Memory B cell (primary cell): ENCODE measurements at places on chromosomes 2 and 18.

GRCh38 chr2:53268086-53268485 lies 499.5 kb upstream of the CHAC2 start:
- DNase-seq = no peak

- peak; percentile 87 for DNase-seq
These were observed at the start of gene ACYP2 for GRCh38 chr2:54115284-54116137. Gene ACYP2, plus strand, starts transcription at chr2:54115615.

DNA sequence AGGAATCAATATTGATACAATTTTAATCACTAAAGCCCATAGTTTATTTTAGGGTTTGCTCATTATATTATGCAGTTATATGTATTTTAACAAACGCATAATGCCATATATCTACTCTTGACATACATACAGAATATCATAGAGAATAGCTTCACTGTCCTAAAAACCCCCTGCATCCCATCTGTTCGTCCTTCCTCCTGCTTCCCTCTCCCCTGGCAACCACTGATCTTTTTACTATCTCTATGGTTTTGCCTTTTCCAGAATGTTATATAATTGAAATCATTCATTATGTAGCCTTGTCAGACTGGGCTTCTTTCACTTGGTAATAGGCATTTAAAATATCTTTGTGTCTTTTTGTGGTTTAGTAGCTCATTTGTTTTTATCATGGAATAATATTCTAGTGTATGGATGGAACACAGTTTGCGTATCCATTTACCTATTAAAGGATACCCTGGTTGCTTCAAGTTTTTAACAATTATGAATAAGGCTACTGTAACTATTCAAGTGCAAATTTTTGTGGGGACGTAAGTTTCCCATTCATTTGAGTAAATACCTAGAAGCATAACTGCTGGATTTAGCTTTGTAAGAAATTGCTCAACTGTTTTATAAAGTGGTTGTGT lies 801.6 kb upstream of the GCFC2 start:
- no peak for DNase-seq

DNA sequence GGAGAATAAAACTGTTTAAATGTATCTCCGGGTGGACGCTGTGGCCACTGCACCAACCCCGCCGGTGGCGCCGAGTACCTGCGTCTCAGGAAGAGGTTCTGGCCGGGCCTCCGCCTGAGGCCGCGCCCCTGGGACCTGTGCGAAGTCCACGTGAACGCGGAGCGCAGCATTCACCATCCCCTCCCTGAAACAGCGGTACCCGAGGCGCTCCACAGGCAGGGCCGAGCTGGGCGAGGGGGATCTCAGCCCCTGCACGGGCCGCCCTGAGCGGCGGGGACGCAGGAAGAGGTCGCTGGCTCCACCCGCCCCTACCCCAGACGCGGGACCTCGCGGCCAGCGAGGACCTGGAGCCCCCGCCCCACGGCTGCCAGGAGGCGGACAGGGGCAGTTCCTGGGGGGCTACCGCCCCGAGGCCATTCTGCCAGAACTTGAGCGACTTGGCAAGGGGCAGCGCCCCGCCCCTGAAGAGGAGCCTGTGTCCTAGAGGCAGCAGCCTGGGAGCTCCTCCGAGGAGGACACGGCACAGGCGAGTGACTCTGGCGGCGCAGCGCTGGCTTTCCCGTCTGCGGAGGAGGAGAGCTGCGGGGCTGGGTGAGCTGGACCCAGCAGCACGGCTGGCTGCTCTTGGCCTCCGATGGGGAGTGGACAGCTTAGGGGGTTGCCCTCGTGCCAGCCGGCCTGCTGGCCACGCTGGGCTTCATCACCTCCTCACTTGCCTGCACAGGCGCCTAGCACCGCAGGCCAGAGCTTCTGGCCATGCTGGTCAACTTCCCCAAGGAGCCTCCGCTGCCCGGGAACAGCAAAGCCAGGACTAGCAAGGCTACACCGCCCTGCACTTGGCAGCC lies 9.7 kb upstream of the TEKT4 start:
- DNase-seq = no peak

DNA sequence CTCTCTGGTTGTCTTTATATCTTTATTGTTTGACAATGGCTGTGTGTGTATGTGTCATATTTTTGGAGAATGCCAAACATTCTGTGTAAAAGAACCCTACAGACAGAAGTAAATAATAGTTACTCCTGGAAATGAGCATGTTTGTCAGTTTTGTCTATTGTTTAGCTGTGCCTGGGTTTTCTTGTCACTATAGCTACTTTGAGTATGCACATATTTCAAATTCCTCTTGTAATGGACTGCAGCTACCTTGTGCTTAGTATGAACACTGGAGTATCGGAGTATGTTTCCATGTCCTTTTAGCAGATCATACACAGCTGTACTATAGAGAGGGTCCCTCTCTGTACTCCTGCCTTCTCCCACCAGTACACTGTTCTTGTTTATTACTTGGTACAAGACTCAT lies 58.0 kb upstream of the DOCK10 start:
- DNase-seq = no peak

GRCh38 chr2:46329803-46330775 lies 32.9 kb downstream of the EPAS1 start:
- no peak for DNase-seq

DNA sequence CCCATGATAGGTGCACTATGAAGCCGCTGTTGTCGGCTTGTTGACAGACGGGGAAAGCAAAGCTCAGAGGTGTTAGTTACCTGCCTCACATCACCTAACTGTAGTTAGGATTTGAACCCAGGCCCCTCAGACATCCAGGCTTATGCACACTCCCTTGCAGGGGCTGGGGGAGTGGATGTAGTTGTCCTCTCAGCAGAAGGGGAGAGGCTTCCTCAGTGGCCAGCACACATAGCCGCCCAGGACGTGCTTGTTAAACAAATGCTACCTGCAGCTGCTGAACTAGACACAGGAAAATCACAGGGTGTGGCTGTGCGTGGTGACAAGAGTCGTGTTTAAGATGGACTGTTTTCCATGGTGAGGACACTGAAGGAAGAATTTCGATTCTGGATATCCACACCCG lies 39.2 kb downstream of the GREB1 start:
- no peak for DNase-seq

DNA sequence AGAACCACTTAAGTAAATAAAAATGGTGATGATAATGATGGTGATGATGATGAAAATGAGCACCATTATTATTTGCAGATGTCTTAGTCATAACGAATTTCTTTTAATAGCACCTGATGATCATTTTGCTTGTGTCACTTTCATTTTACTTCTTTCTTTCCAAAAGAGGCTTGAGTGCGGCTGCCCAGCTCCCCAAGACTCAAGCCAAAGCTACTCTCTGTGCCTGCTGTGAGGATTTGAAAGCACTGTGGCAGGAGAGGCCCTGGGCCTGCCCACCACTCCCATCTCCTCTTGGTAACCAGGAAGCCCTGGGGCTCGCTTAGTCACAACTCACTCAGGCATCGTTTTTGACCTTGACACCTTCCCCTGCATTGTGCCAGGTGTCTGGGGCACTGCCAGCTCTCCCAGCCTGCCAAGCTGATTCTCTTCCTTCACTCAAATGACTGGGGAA lies 41.2 kb downstream of the RPL37A start:
- no peak for DNase-seq
